ENCODE measurements at places on chromosomes 1 and 21.
A peak's percentile ranks its signal among the peaks of the same experiment; 100 is the strongest.

GRCh38 chr1:31757989-31758388, 6.2 kb downstream of the ADGRB2 start:
- no peak for DNase-seq

DNA sequence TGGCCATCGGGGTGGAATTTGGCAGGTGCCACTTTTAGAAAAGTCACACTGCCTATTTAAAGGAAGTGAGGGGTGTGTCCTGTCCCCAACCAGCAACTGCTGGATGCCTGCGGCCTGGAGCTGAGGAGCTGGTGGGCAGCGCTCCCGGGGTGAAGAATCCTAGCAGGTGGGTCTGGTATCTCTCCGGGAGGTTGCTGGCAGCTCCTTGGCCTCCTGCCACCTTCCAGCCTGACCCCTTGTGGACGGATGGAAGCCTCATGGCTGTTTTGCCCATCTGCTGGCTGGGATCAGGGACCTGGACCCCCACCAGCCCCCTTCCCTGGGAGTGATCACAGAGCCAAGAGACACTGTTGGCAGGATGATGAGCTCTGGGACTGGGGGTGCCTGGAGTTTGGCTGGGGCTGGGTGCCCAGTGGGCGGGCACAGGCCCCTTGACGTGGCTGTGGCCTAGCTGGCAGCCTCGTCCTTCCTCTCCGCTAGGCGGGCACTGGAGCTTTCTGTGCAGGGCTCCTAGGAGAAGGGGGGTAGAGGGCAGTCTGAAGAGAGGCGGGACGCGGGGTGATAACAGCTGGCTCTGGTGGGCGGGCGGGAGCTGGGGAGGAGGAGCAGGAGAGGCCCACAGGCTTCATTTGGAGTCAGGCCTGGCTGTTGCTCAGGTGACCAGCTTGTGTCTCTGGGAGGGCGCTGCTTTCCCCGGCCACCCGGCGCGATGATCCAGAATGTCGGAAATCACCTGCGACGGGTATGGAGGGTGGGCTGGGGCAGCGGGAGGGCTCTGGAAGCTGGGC, at the start of gene ACOT11:
Gene ACOT11 (plus strand): TSS at position 628 of the 788 bp plus-strand sequence. CDS start 82 bp downstream, at position 710.
- no peak for DNase-seq

- DNase-seq = no peak
These were observed 41.4 kb downstream of the NEXN start for GRCh38 chr1:77929806-77930205.

GRCh38 chr1:233328142-233328921, 808 bp downstream of the MAP3K21 start:
- DNase-seq = no peak

DNA sequence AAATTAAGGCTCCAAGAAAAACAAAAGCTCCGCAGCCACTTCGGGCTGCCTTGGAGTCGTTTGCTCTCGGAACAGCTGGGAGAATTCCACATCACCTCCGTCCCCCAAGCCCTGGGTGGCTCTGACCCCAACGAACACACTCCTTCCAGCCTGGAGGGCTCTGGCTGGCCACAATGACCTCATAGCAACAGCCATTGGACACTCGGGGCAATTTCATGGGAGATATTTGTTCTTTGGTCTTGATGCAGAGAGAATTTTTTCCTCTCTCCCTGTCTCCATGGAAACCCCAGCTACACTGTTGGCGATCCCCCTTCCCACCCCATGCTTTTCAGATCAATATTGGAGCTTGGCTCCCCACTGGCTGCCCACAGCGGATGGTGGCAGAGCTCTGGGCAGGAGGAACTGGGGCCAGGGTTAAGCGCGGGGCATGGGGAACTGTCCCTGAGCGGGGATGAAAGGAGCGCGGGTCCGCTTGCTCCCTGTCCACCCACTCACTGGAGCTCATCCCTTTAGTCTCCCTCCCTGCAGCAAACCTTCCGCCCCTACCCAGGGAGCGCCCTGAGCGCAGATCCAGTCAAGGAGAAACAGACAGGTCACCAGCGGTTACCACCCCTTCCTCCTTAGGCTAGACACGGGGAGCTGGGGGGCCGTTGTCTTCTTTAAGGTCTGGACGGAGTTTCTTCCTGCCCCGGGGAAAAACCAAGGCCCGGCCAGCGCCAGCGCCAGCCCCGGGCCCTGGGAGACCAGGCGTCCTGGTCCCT, 1.2 kb downstream of the WNT4 start:
- no peak for DNase-seq

- no peak for DNase-seq
These were observed 88.0 kb upstream of the ZNF648 start for GRCh38 chr1:182149411-182149965.

- DNase-seq = no peak
These were observed 99.0 kb downstream of the ZNF281 start for GRCh38 chr1:200310824-200311223.

- peak; percentile 12 for DNase-seq
These were observed 636 bp upstream of the YRDC start for GRCh38 chr1:37808369-37809319.

DNA sequence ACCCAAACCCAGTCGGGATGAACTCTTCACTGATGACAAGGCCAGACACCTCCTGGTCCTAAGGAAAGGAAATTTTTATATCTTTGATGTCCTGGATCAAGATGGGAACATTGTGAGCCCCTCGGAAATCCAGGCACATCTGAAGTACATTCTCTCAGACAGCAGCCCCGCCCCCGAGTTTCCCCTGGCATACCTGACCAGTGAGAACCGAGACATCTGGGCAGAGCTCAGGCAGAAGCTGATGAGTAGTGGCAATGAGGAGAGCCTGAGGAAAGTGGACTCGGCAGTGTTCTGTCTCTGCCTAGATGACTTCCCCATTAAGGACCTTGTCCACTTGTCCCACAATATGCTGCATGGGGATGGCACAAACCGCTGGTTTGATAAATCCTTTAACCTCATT, 10.1 kb downstream of the CZIB start:
- no peak for DNase-seq

- DNase-seq = no peak
These were observed 260.5 kb downstream of the MATN1 start for GRCh38 chr1:30462826-30463425.

- DNase-seq = no peak
These were observed 20.2 kb downstream of the ARHGEF11 start for GRCh38 chr1:157025385-157025784.

- DNase-seq = no peak
These were observed 24.5 kb downstream of the ELF3 start for GRCh38 chr1:202034683-202035462.

DNA sequence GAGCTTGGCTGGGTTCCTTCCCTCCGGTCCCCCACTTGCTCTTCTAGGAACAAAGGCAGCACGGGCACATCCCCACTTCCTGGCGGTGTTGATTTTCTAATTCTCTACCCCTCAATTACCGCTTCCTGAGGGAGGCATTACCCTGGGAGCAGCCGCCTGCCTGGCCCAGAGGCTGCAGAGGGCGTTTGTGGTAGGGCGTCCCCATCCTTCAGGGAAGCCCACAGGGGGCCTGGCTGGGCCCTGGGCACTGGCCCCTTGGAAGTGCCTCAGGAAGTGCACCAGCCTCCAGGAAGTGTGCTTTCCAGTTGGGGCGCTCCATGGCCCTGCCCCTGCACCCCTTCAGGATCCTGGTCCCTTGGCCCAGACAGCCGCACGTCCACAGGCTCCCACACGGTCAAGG, 42.1 kb upstream of the CASZ1 start:
- no peak for DNase-seq

GRCh38 chr1:27176323-27176722, 21.4 kb upstream of the SLC9A1 start:
- DNase-seq = no peak

DNA sequence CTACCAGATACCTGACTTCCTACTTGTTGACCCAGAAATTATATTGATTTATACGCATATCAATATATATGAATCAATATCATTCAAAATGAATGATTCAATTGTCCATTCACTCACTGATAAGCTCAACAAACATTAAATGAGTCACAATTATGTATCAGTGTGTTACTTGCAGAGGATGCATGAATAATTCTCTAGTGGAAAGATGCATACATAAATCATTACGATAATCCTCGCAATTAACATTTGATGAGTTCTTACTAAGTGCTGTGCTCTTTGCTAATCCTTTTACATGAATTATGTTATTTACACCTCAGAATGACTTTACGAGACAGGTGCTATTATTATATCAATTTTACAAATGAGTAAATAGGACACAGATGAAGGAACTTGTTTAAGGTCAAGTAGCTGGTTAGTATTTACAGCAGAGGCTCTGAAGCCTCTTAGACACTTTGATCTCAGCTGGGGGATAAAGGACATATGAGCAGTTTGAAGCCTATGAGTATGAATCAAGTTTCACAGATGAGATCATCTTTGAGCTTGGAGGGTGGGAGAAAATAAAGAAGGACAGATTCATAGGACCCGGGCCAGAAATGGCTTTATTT, 112.8 kb upstream of the ADAMTS5 start:
- no peak for DNase-seq

- no peak for DNase-seq
These were observed 24.9 kb downstream of the SUSD4 start for GRCh38 chr1:223338811-223339746.

DNA sequence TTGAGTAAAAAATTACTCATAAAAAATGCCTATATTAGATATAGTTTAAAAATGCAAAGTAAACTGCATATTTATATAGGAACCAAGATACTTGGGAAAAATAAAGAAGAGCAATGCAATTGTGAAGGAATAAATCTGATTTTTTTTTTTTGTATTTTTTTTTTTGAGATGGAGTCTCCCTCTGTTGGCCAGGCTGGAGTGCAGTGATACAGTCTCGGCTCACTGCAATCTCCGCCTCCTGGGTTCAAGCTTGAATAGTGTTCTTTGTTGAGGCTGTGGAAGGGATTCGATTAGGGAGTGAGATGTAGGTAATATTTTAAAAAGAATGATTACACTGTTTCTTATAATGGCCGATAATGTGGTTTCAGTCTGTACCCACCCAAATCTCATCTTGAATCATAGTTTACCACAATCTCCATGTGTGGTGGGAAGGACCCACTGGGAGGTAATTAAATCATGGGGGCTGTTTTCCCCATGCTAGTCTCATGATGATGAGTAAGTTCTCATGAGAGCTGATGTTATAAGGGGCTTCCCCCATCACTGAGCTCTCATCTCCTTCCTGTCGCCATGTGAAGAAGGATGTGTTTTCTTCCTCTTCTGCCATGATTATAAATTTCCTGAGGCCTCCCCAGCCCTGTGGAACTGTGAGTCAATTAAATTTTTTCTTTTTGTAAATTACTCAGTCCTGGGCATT, 1765.9 kb downstream of the PLA2G4A start:
- no peak for DNase-seq

DNA sequence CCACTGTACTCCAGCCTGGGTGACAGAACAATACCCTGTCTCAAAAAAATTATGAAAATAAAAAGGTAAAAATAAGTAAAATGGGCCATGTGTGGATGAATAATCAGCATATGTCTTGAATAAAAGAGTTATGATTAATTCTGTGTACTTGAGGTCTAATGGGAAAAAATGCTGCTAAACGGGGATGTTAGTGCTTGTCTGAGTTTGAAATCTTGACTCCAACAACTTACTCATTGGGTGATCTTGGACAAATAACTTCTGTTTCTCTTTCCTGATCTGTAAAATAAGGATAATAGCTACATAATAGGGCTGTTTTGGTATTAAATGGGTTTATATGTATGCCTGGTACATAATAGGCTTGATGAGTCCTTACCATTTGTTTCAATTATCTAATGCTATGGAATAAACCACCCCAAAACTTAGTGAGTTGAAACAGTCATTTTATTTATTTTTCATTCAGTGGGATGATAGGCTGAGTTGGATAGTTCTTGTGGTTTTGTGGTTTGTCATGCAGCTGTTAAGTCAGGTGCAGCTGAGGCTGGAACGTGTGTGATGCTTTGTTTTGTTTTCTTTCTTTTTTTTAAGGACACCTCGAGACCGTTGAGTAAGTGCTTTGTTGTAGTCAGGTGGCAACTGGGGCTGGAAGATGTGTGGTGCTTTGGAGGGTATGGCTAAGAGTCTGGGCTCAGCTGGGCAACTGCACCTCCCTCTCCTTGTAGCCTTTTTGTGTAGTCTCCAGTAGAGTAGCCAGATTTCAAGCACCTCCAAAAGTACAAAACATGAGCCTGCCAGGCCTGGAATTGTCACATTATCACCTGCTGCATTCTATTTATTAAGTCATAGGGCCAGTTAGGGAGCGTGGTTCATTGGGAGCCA, 4.9 kb downstream of the MDM4 start:
- DNase-seq = peak; percentile 24

- no peak for DNase-seq
These were observed 56.1 kb downstream of the COL6A1 start for GRCh38 chr21:46037331-46038325.

GRCh38 chr1:199422206-199422605, 605.3 kb upstream of the NR5A2 start:
- no peak for DNase-seq

GRCh38 chr1:38076038-38076437, 29.4 kb upstream of the POU3F1 start:
- DNase-seq = no peak

DNA sequence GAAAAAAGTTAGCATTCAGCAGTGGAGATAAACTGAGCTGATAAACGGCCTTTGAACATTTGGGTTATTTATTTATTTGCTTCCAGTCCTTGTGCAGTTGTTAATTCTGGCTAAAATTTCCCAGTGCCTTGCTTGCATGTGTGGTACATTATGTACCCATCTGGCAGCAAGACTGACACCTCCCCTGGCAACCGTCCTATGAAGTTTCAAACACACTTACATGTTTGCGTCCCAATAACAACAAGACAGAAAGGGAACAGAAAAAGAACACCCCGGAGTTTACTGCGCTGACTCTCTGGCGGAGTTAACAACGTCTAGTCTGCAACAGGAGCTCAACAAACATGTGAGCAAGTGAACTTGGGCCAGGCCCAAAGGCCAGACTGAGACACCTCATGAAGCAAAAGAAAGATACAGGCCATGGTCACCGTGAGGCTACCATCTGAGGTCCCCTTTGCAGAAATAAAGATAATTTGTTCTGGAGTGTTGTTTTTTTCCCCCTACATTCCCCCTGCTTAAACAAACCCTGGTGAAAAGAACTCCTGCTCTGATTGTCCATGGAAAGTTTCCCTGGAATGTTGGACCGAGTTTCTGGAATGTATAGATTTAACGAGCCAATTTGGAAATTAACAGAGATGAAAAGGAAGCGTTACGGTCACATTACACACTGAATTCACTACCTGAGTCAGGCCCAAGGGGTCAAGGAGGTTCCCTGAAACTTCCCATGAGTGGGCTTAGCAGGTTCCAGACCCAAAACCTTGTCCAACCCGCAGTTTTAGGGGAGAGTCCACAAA, 33.4 kb downstream of the TRABD2B start:
- no peak for DNase-seq

DNA sequence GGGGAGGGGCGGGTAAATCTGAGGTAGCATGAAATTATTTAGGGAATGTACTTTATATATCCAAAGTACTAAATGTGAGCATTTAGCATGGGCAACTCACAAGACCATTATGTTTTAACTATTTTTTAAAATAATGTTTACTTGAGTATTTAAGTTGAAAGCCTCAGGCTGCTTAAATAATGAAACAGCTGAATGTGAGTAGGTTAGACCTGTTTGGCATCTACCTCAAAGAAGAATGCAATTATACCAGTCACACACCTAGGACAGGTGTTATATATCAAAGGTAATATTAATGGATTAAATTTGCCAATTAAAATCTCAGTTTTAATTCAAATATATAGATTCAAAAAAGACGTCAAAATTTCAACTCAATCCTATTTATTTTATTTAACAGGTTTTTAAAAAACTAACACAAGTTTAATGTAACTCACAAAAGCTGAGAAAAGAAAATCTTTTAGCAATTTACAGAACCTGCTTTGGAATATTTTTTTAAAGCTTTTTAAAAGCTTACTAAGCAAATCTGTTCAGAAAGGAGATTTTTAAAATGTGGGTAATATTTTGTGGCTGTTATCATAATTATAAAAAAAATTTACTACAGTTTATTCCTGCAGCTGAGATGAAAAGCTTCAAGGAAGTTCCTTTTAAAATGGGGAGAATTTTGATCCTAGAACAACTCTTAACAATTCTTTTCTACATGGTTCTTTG, 104.6 kb upstream of the LBR start:
- no peak for DNase-seq

Data from stimulated activated CD8-positive, alpha-beta memory T cell treated with anti-CD3 and anti-CD28 coated beads, Interleukin-15, amount 100 ng/mL, for 1 hour (primary cell).